ENCODE measurements at places on chromosomes 1 and 21. TPM values are rescaled to one million over a fixed set of nuclear protein-coding genes. Genes with fewer than 3 reads are reported as not detected.

TESK2 gene
- 23.8 TPM for total RNA-seq

TMEM50A gene
- 63.5 TPM for total RNA-seq

MARK1 gene
- total RNA-seq: 2.2 TPM

- no peak for DNase-seq
Observed at GRCh38 chr1:229048896-229049295, 222.0 kb upstream of the RAB4A start.

DNA sequence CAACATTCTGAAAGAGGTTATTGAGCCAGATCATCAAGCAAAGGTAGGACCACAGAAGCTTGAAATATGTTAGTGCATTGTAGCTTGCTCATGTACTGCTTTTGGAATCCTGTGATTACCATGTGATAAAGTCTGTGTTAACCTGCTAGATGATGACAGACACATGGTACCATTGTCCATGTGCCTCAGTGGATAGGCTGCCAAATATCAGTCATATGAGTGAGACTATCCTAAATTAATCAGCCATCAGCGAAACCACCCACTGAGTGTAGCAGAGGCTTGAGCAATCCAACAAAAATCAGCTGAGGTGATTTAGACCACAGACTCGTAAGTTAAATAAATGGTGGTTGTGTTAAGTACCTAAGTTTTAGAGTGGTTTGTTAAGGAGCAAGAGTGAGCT is 32.7 kb upstream of the CRB1 start:
- no peak for DNase-seq

- DNase-seq: peak; percentile 76
Observed at GRCh38 chr1:7408771-7409150, 362.3 kb upstream of the VAMP3 start.

- no peak for DNase-seq
Observed at GRCh38 chr1:14254251-14254650, 344.2 kb upstream of the KAZN start.

DNA sequence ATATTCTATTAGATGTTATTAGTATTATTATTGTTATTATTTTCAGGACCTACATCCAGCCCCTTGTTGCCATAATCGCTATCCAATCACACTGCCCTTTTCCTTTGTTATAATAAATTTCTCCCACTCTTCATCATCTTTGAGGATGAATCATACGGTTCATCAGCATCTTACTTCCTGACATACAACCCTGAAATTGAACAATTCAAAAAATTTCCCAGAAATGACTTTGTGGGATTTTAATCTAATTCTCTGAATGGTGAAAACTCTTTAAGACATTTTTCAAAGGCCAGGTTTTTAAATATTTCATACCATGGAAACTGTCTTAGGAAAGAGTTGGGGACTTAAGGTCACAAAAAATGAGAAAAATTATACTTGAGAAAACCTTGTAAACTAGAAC is 353.5 kb downstream of the ST6GALNAC3 start:
- no peak for DNase-seq

DNA sequence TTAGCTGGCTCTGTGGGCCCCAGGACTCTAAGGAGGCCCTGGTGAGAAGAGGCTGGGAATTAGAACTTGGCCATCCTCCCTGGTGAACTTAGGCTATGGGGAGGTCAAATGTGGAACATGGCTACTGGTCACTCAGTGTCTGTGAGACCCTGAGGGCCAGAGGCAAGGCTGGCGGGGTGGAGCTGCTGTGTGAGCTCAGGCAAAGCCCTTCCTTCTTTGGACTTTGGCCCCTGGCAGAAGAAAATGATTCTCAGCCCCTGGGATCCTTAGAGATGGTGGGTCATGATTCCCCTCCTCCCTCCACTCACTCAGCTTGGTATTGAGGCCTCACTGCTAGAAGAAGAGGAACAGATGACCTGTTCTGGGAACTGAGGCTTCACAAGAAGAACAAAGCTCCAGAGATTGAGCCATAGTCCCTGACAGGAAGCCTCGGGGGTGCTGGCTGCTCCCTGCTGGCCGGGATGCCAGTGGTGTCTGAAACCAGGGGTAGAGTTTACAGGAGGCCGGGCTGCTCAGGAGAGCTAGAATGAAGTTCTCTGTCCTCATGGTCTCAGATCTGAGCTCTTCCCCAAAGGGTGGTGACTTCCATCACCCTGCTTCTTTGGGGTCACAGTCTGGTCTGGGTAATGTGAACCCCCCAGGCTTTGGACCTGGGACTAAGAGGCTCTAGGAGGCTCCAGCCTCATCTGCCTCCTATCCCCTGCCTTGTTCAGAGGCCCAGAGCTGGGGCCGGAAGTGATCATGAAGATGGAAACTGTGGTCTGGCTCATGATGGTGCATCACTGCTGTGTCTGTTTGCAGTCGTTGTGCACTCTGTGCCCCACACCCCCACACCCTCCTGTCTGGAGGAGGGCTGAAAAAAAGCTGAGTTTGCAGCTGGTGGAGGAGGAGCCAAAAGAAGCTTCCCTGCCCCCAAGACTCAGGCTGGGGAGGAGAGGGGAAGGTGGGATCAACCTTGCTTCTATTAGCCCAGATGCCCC is 905 bp downstream of the BTBD19 start:
- DNase-seq: peak; percentile 62

DNA sequence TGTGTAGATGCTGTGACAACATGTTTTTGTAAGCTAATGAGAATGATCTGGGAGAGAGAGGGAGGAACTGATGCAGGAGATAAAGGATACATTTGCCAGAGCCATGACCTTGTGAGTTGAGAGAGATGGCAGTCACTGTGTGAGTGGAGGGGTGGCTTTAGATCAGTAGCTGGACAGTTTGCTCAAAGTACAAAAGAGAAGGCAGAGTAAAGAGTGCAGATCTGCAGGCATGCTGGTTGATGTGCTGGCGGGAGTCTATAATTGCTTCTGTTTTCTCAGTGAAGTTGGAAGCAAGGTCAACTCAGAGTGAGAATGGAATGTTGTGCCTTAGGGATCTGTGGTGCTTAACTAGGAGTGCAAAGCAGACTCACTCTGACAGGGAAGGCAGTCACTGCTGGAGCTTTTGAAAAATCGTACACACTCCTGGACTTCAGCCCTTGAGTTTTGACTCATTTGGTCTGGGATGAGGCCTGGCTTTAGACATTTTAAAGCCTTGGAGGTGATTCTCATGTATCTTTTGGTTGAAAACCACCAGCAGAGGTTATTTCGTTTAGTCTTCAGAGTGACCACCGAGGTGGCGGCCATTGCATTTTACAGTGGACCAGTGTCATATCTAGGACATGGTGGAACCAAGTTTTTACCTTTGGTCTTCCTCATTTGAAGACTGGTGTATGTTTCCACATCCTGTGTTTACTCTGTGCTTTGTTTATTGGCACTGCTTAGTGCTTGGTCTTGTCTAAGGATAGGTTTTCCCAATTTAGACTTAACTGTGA is 49.6 kb downstream of the MTR start:
- no peak for DNase-seq

DNA sequence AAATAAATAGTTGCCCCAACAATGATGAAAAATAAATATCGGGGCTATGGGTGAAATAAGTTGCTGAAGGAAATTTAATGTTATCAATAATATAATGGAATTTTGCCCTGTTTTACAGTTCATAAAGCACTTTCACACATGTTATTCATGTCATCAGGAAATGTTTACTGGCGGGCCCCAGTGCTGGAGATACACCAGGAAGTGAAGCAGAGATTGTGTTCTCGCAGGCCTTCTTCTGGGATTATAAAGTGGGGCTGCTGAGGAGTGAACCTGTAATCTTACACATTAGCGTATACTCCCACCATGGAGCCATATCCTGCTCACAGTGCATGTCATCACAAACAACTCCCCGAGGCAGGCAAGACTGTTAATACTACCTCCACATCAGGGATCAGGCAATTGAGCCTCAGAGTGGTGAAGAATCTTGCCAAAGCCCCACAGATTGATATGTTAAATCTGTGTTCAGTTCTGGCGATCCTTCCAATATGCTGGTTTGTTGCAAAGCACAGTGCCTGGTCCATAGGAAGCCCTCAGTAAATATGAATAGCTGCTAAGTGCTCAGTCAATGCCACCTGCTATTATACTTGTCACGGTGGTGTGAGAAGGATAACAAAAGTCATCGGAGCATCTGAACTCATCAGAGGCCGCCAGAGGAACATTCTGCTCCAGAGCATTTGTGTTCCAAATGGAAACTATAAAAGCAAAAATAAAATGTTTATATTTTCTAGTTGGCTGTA is 104.4 kb upstream of the UBE2U start:
- no peak for DNase-seq

GRCh38 chr1:58745666-58746065 is 38.2 kb downstream of the JUN start:
- no peak for DNase-seq

- no peak for DNase-seq
Observed at GRCh38 chr1:245961137-245961540, 545.9 kb downstream of the SMYD3 start.

GRCh38 chr1:178625695-178626094 is 99.3 kb upstream of the RALGPS2 start:
- no peak for DNase-seq

GRCh38 chr1:81228926-81229325 is 571.8 kb upstream of the ADGRL2 start:
- DNase-seq: no peak

DNA sequence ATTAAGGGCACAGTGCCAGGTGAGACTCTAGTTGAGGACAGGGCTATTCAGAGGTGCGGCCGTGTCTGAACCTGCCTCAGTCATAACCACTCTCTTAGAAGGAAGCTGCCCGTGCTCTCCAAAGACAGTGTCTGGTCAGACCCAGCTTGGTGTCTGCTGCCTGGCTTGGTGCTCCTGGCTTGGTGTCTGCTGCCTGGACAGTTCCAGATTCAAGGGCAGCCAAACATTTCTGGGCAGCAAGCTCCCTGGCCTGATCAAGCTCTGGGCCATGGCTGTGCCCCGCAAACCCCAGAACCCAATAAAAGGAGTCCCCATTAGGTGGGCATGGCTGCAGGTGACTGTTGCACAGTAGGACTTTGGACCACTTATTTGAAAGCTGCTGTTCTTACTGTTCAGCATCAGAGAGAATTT is 27.7 kb downstream of the NEK2 start:
- DNase-seq: peak; percentile 56

GRCh38 chr1:58318157-58319005 is 228.1 kb downstream of the OMA1 start:
- DNase-seq: no peak

GRCh38 chr1:235745503-235746136 is 96.0 kb upstream of the GNG4 start:
- no peak for DNase-seq

- no peak for DNase-seq
Observed at GRCh38 chr1:208793861-208794345, 549.7 kb upstream of the PLXNA2 start.

DNA sequence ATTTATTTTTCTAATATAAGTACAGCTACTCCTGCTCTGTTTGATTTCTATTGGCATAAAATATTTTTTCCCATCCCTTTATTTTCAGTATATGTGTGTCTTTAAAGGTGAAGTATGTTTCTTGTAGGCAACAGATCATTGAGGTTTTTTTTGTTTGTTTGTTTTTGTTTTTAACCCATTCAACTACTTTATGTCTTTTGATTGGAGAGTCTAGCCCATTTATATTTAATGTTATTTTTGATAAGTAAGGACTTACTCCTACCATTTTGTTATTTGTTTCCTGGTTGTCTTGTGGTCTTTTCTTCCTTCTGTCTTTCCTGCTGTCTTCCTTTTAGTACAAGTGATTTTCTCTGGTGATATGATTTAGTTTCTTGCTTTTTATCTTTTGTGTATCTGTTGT is 285.1 kb upstream of the PROX1 start:
- no peak for DNase-seq

- DNase-seq: no peak
Observed at GRCh38 chr1:113792986-113793385, 19.3 kb downstream of the RSBN1 start.

GRCh38 chr1:6106977-6107376 is 61.3 kb downstream of the KCNAB2 start:
- no peak for DNase-seq

- no peak for DNase-seq
Observed at GRCh38 chr21:29914326-29914725, 25.5 kb downstream of the GRIK1 start.

DNA sequence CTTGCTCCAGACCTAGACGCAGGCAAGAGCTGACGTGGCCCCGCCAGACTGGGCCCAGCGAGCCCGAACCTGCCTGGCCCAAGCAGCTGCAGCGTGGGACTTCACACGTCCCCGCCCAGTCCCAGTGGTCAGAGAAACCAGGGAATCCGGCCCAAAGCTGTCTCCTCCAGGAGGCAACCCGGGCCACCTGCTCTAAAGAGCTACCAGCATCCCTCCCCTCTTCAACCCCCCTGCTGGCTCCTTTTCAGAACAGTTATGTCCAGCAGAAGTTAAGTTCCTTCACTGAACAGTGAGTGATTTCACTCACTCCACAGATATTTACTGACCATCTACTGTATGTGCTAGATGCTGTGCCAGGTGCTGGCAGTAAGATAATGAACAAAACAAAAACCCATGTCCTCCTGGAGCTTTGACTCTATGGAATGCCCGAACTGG is 2.1 kb upstream of the EFNA1 start:
- DNase-seq: no peak
